T-helper 2 cell treated with Interferon-gamma antibody and Interleukin-4, amounts not matched to agents 5 μg/mL and 100 μg/mL, for 36 hours (primary cell): ENCODE measurements at places on chromosomes 1 and 21.

DNA sequence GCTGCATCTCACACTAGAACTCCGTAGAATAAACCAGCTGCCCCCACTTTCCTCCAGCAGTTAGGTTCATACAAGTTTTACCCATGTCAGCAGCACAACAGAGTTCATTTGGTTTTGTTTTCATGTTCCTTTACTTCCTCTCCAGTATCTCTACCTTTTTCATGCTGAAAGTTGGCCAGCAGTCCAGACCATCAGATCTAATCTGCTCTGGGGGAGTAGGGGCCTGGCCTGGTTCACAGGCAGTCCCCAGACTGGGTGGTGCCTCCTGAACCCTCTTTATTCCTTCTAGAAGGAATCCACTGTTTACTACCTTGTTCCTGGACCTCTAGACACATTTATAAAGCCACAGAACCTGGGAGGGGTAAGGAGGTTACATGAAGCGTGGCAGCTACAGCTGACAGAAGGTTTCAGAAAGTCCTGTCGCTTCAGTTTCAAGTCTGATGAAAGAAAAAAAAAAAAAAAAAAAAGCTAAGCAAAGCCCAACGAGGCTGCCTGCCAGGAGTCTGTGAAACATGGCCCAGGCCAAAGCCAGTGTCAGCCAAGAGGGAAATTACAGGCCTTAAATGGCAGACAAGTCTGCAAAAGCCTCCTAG lies 184.6 kb upstream of the JUN start:
- peak; percentile 29 for DNase-seq

DNA sequence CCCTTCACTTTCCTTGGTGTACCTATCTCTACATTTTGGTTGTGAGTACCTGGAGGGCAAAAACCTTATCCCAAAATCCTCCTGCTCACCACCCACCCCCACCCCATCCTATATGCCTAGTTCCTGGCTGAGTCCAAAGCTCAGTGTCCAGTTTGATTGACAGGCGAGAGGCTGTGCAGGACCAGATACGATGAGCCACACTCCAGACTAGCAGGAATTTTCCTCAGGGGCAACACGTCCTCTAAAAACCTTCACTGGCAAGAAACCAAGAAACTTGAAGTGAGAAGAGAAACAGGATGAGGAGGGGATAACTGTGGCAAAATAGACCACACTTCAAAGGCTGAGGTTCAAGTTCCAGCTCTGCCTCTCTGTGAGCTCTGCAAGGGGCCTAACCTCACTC lies 1.1 kb upstream of the SLAMF8 start:
- no peak for DNase-seq

DNA sequence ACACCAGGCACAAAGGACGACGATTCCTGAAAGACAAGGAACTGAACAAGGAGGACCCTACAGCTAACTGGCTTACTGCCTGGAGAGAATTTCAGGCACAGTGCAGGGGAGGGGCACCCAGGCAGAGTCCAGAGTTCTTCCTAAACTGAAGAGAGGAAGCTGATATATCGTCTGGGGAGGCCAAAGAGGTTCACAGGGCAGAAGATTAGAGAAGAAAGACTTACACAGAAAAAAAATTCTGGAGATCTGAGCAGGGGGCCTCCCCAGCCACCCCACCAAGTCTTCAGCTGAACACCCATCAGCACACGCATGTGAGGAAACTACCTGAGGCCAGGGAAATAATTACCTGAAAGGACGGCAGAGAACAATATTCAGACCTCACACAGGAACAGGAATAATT lies 24.6 kb downstream of the SORT1 start:
- DNase-seq, result no peak

DNA sequence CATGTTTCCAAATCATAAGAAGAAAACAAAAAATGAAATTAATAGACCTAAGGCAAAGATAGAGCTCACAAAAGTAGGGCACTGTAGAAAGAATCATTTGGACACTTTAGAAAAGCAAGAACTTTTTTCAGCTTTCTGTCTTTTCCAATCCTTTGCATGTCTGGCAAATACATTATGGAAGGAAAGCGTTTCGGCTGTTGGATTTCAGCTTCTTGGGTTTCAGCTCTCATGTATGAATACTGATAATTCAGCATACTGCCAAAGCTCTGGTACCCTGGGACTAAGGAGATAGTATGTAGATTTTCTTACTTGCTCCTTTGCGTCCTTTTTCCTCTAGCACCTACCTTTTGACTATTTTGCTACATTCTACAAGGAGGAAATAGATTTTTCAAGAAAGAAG lies 375.9 kb downstream of the BRINP3 start:
- DNase-seq, result no peak

GRCh38 chr1:163471779-163472650 lies 150.3 kb downstream of the NUF2 start:
- DNase-seq, result no peak

- DNase-seq, result no peak
These were observed 150.9 kb upstream of the ZRANB2 start for GRCh38 chr1:71231751-71232150.

DNA sequence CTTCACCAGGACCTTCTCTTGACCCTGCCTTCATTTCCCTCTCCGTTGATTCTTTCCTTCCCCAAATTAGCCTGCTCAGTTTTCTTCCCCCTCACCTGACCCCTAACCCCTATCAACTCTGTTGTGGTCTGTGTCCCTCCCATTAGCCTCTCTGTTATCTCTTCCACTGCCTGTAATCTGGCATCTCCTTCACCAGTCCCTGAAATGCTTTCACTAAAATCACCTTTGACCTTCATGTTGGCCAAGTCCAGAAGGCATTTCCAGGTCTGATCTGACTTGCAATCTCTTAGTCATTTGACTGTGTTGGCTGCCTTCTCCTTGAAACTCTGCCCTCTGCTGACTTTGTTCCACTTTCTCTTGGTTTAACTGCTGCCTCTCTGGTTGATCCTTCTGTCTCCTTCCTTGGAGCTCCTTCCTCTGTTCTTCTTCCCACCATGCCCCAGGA lies 28.2 kb downstream of the ATP8B2 start:
- peak; percentile 48 for DNase-seq

DNA sequence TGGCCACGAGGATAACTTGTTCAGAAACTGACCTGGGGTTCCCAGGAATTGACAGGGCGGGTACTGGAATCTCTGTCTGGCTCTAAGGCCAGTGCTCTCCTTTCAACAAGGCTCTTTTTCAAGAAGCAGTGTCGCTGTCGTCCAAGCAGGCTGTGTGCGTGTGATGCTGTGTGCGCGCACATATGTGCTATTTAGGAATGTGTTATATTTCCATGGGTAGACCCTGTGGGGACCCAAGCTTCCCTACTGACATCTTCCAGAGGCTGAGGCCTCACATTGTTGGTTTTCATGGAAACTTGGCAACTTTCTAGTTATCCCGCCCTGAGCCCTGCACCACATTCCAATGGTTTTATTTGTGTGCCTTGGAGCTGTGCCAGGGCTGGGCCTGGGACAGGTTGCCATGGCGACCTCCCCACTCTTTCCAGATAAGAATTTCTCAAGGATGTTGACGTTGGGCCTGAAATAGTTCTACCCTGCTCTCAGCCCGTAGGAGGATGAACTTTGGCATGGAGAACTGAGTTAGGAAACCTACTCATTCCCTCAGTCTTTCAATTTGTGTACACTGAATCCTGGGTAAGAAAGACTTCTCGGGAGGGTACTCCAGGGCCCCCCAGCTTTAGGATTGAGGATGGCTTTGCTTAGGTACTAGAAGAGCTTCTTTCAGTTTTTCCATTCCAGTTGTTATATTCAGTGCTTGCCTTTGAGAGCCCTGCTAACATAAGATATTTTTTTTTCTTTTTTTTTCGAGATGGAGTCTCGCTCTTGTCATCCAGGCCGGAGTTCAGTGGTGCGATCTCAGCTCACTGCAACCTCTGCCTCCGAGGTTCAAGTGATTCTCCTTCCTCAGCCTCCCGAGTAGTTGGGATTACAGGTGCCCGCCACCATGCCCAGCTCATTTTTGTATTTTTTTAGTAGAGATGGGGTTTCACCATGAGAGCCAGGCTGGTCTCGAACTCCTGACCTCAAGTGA lies 38.8 kb upstream of the SRSF10 start:
- no peak for DNase-seq

DNA sequence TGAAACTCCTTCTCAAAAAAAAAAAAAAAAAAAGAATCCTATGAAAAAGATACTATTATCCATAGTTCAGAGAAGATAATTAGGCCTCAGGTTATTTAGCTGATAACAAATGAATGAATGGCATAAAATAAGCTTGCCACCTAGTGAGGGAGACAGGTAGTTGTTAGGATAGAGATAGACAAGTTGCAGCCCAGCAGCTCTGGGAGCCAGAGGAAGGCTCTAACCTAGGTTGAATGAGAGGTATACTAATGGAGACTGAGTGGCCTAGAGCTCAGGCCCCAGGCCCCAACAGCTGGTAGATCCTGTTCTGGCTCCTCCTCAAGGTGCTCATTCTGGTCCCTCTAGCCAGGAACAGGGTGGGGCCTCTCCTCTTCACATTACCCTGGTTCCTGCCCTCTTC lies 20.6 kb upstream of the RSPO1 start:
- no peak for DNase-seq

GRCh38 chr1:161952607-161953172 lies 71.0 kb downstream of the OLFML2B start:
- DNase-seq, result no peak

DNA sequence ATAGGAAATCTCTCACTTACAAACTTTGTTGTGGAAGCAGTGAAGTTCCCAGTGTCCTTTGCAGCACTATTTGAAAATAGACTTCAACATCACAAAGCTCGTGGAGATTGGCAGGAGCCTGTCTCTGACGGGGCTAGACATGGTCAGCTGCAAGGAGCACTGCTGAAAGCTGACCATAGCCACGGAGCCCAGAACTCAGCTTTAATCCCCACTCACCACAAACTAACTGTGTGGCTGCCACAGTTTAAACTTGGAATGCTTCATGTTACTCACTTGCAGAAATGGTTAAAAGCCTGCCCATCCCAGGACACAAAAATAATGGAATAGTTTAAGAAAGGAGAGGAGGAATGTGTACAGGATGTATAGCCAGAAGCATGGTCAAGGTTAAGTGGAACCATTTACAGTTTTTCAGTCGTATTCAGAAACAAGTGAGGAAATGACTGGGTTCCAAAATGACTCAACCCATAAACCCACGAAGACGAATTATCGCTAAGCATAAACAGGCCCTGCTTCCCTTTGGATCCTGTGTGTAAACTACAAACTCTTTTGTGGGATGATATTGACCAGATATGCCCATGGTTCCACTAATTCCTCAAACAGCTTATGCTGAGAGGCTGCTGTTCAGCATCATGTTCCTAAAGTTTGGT lies 18.2 kb downstream of the DNALI1 start:
- DNase-seq, result peak; percentile 36
